ENCODE measurements at places on chromosomes 3 and 15.

GRCh38 chr15:52727815-52728214 lies 48.6 kb upstream of the ATOSA start:
- no peak for DNase-seq

DNA sequence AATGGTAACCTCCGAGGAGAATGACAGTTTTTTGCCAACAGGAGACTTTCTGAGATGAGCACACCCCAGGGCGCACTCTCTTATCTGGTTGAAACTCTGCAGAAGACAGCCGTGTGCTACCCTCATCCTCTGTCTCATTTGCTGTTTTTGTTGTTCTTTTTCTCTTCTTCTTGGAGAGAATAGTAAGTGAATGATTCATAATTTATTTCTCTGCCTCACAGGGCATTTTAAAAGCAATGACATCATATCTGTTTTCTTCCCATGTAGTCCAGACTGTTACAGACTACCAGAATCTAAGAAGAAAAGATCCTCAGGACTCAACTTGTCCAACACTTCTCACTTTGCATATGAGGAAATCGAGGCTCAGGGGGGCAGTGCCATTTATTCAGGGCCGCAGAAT lies 771.1 kb upstream of the GRM7 start:
- DNase-seq: no peak

- DNase-seq: no peak
Observed at GRCh38 chr15:69999392-70000085, 98.2 kb downstream of the TLE3 start.

- no peak for DNase-seq
Observed at GRCh38 chr3:125143982-125144652, 68.4 kb downstream of the SLC12A8 start.

GRCh38 chr15:59304807-59305206 lies 67.9 kb downstream of the MYO1E start:
- no peak for DNase-seq

GRCh38 chr15:44485880-44486279 lies 51.1 kb upstream of the EIF3J start:
- no peak for DNase-seq

GRCh38 chr3:135895734-135896121 lies 69.8 kb upstream of the PPP2R3A start:
- no peak for DNase-seq

DNA sequence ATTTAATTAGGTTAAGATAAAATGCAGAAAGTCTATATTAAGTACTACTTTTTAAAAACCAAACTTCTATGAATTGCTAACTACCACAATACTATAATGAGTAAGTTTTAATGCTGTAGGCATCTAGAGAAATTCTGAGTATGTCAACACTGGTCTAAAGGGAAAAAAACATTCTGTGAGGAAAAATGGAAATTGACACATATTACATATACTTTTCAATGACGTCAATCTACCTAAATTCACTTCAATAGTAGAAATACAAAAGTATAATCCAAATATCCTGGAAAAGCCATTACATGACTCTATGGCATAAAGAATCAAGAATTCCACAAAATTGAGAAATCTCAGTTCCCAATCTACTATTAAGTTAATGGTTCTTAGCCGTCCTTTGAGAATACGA lies 2.2 kb downstream of the SECISBP2L start:
- no peak for DNase-seq

DNA sequence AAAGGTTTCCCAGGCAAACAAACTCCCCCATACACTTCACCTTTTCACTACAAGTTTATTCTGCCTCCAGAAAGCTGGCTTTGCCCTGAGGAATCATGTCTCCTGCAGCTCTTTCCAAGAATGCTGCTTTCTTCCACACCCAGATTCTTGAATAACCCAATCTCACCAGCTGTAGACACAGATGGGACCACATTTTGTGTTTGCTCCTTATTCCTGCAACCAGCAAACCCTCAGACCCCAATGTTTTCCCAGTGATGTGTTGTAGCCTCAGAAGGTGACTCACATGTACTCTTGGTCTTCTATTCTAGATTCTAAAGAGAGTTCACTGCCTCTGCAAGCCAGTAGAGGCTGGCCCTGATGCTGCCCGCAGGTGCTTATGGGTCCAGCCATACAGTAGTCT lies 23.6 kb upstream of the TRIM59 start:
- no peak for DNase-seq

DNA sequence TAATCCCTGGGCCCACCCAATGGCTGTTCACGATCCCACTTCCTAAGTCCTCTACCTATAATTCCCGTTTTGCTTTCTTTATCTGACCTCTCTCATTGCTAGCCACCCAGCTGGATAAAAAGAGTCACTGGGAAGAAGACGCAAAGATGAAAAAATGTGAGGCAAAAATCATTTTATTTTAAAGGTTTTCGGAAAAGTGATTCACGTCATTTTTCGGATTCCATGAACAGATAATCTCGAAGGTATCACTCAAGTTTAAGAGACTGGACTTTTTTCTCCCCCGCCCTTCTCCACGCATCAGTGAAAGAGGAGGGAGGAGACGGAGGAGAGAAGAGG lies 266.6 kb downstream of the CGGBP1 start:
- no peak for DNase-seq

DNA sequence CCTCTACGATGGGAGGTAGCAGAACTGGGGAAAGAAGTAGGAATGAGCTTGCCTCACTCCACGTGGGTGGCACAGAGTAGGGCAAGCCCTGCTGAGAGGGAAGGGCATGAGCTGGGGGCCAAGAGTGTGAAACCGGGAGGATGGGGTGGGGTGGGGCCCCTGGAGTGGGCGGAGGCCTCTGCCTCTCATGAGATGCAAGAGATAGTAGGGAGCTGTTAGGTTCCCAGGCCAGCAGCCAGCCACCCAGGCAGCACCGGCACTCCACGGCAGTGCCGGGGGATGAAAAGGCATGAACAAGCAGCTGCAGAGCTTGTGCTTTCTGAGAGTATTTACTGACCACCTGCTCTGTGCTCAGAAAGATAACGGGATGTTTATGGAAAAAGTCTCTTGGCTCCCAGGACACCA lies 24.4 kb upstream of the PLA2G4E start:
- no peak for DNase-seq

DNA sequence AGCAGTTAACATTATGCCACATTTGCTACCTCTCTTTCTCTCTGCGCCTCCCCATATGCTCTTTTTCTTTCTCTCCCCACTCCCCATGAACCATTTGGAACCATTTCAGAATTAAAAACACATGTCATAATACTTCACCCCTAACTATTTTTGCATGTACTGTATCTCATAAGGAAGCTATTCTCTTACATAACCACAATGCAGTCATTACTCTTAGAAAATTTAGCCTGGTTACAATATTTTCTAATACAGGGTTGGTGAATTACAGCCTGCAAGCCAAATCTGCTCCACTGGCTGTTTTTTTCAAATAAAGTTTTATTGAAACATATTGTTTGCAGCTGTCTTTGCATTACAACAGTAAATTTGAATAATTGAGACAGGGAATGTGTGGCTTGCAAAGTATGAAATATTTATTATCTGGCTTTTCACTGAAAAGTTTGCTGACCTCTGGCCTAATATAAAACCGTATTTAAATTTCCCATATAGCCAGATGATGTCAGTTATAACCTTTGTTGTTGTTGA lies 62.8 kb downstream of the SGO1 start:
- no peak for DNase-seq

GRCh38 chr3:183044547-183045229 lies 54.6 kb downstream of the MCCC1 start:
- peak; percentile 92 for DNase-seq

- DNase-seq: no peak
Observed at GRCh38 chr3:113247068-113247467, 35.7 kb downstream of the BOC start.

DNA sequence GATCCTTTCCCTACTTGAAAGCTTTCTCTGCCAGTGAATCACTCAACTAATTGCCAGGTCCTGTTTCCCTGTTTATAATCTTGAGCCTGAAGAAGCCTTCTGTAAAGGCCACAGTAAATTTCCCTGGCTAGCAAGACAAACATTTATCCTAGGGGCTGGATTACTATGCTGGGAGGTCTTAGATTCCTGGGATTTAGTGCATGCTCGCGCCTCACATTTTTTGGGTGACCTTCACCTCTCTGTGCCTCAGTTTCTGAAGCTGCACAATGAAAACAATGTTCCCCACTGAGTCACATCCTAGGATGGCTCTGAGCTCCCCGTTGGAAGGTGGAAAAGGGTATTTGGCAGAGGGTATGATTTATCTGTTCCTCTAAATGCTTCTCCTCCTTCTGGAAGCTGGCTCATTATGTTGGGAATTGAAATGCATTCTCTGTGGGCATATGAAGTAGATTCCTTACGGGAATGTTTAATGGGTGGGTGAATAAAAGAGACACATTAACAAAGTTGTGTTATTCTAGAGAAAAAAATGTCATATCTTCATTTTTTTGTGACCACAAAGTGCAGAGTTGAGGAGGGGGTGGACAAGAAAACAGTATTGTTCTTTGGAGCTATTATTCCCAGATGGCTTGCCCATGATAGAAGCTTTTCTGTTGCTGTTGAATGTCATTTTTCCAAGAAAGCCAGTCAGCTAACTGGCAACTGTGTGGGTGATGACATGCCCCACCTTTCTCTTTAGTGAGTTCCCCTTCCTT lies 32.4 kb downstream of the LSM3 start:
- no peak for DNase-seq

DNA sequence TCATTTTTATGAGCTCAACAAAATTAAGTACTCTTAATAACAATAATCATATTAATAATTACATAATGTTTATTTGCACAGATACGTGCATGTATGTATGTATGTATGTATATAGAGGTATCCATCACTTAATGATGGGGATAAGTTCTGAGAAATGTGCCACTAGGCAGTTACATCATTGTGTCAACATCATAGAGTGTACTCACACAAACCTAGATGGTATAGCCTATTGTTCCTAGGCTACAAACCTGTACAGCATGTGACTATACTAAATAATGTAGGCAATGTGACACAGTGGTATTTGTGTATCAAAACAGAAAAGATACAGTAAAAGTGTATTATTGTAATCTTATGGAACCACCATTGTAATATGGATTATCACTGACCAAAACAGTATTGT lies 874.7 kb upstream of the GBE1 start:
- DNase-seq: no peak

DNA sequence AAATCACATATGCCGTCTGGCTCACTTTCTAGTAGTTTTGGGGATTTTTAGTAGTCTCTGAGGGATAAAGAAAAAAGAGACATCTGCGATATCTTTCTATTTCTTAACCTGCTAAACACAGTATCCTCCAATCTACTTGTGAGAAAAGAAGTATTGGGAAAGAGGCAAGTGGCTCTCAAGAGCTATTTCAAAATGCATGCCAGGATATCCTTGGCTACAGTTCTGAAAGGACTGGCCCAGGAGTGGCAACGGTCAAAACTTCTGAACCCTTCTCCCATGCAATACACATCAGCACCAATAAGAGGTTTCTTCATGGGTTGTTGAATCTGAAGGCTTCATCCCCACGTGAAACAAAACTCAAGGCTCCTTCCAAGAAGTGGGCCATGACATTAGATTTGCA lies 204.0 kb upstream of the WNT5A start:
- no peak for DNase-seq

- DNase-seq: no peak
Observed at GRCh38 chr3:59573911-59574310, 524.1 kb upstream of the CFAP20DC start.

GRCh38 chr15:41978534-41978933 lies 6.2 kb upstream of the EHD4 start:
- DNase-seq: no peak

- DNase-seq: peak; percentile 75
Observed at GRCh38 chr15:68383161-68384074, 48.5 kb downstream of the ITGA11 start.

GRCh38 chr15:60945196-60945595 lies 283.9 kb downstream of the RORA start:
- DNase-seq: no peak

DNA sequence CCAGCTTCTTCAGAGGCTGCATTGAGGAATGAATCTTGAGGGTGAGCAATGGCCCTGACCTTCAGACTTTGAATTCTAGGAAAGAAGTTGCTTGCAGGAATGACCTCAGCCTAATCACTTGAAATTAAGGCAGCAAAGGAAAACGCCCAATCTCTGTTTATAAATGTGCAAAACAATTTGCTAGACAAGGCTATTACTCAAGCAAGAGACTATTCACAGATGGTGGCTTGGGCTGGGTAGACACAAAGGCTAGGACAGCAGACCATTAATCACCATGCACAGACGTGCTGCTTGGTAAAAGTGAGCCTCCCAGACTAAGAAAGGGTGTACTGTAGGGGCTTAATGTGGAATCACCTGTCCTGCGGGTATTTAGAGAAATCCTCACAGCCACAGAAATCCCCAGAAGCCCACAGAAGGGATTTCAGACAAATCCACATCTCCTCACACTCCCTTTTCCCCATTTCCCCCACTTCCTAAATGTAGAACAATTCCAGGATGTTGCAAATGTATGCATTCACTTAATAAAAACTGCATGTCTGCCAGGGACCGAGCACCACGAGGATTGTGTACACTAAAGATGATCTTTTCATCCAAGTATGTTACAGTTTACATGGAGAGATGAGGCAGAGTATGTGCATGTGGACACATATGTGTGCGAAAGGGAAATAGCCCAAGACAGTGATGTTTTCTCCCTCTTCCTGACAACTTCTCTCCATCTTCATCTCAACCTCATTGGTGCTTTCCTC lies 259.5 kb downstream of the THSD4 start:
- no peak for DNase-seq

DNA sequence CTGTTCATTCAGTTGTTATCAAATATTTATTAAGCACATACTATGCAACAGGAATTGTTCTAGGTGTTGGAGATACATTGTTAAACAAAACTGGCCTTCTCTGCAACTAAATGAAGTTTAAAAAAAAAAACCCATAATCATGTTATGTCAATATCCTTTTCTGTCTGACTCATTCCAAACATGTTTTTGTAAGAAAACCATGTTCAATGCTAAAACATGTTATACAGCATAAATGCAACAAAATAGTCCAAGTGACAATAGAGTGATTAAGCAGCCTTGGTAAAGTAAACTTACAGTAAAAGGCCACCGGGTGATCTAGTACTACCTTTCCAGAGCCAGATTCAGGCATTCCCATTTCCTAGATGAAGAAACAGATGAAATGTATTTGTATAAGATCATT lies 278.0 kb upstream of the NECTIN3 start:
- DNase-seq: no peak

DNA sequence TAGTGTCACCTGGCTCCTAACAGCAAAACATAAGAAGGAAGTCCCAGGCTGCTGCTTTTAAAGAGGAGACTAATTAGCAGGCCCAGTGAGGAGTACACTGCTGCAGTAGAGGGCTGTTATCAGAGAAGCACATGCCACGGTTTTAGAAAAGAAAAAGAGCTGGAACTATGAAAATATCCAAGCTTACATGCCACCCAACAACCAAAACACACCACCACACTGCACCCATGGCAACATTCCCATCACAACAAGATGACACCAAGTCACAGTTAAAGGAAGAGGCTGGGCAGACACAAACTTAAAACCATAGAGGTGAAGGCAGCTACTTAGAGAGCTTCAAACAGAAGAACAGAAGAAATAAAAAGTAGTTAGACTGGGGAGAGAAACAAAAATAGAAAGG lies 37.0 kb downstream of the NPTN start:
- DNase-seq: no peak

GRCh38 chr3:197242784-197243432 lies 55.5 kb downstream of the DLG1 start:
- DNase-seq: no peak

All from RPMI8226 (cell line).